ENCODE measurements at places on chromosomes 5 and 9. TPM values are rescaled to one million over a fixed set of nuclear protein-coding genes. Genes with fewer than 3 reads are reported as not detected.
A peak's percentile ranks its signal among the peaks of the same experiment; 100 is the strongest.

DNA sequence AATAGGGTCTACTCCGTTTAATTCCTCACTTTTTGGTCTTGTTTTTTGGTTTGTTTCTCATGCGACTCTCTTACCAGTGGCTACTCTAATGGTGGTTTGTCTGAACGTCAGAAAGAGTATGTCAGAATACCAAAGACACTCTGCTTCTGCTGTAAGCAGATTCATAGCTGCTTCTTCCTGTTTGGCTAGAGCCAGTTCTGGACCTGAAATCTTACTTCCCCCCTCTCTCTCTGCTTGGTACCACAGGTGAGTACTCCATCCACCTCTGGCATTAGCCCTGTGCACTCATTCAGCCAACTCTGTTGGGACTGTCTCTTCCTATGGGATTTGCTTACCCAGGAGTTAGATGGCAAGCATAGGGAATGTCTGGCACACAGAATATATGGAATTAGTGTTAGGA is 6.6 kb downstream of the ZCCHC7 start:
- DNase-seq, result no peak
- peaks cover 4% of the 10 kb centered on the region for H3K4me1 ChIP-seq
- no peak overlapping the region for H3K4me3 ChIP-seq

DNA sequence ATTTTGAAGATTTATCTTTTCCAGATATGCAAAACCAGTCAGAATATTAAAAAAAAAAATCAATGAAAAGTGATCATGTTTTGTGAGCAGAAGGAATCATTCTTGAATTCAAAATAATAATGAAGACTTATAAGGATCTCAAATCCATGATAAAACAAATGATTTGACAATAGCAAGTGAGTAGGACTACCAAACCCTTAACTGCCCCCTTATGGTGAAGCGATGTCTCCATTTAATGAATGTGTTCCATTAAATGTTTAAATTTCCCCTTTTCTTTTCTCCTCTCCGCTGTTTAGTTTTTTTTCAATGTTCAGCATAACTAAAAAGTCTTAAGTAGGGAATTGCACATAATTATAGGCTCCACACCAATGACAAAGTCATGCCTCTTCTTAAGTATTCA is 12.2 kb upstream of the MARCHF3 start:
- H3K4me3 ChIP-seq, result no peak overlapping the region
- DNase-seq, result no peak
- H3K27me3 ChIP-seq, result peaks cover 2% of the 10 kb centered on the region
- no peak overlapping the region for H3K27ac ChIP-seq
- no peaks in the 10 kb centered on the region for H3K36me3 ChIP-seq

DNA sequence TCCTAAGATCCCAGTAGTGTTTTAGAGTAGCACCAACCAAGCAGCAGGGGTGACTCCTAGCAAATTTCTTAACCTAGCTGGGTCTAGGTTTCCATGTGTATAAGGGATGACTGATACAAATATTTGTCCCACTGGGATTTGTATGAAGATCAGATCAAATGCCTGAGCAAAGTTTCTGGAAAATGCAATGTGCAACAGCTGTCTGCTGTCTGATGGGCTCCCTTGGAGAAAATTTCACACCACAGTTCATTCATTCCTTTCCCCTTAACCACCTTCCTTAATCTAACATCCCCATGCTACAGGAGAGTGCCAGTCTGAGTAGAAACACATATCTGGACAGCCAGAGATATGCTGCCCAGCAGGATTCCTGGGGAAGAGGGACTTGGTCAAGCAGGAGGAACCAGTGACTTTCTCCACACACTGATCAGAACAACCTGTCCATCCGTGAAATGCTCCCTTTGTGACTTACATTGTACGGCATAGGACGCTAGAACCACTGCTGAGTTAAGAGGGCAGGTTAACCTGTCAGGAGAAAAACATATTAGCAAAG is 53.3 kb downstream of the PTPN3 start:
- H3K27me3 ChIP-seq, result peaks cover 5% of the 10 kb centered on the region
- H3K4me3 ChIP-seq, result no peak overlapping the region
- H3K27ac ChIP-seq, result no peak overlapping the region
- no peak for DNase-seq
- no peaks in the 10 kb centered on the region for H3K36me3 ChIP-seq

GRCh38 chr9:34400686-34401602 is 24.2 kb upstream of the MYORG start:
- H3K4me1 ChIP-seq, result peaks cover 9% of the 10 kb centered on the region
- peaks cover 37% of the 10 kb centered on the region for H3K36me3 ChIP-seq
- no peak overlapping the region for H3K27ac ChIP-seq
- DNase-seq, result no peak
- peaks cover 3% of the 10 kb centered on the region for H3K27me3 ChIP-seq

DNA sequence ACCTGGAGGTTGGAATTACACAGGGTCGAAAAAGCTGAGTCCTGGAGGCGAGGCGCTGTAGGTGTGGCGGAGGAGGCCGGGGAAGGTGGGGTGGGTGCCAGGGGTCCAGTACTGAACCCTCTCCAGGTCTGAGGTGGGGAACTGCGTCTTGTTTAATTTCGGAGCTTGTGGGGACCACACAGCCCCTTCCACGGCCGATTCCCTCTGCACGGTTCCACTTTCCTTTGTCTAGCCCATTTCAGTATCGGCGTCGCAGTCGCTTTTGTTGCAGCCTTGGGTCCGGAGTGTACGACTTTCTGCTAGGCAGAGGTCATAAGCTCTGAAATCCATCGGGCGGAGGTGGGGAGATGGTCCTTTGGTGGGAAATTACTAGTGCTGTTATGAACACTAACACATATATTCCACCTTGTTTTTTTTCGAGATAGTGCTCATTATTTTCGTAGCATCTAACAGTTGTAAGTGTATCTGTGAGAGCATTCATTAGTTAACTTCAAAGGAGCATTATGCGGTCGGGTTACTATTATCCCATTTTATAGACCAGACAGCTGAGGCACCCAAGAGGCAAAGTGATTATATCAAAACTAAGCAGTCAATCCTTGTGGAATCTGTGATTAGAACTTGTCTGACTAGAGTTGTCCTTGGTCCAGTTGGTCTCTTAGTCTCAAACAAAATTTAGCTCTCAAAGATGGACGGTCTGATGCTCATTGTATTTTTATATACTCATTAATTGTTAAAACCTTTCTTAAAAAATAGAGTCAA is 737 bp downstream of the RNF180 start:
- no peaks in the 10 kb centered on the region for H3K36me3 ChIP-seq
- peak; percentile 21 for DNase-seq
- H3K27ac ChIP-seq, result peak overlapping the region; percentile 11
- H3K27me3 ChIP-seq, result peaks cover 6% of the 10 kb centered on the region
- H3K4me1 ChIP-seq, result peaks cover 9% of the 10 kb centered on the region

GRCh38 chr9:16469184-16469583 is 401.3 kb downstream of the BNC2 start:
- H3K4me1 ChIP-seq, result no peaks in the 10 kb centered on the region
- H3K4me3 ChIP-seq, result no peak overlapping the region
- peaks cover 13% of the 10 kb centered on the region for H3K36me3 ChIP-seq
- no peak overlapping the region for H3K27ac ChIP-seq

DNA sequence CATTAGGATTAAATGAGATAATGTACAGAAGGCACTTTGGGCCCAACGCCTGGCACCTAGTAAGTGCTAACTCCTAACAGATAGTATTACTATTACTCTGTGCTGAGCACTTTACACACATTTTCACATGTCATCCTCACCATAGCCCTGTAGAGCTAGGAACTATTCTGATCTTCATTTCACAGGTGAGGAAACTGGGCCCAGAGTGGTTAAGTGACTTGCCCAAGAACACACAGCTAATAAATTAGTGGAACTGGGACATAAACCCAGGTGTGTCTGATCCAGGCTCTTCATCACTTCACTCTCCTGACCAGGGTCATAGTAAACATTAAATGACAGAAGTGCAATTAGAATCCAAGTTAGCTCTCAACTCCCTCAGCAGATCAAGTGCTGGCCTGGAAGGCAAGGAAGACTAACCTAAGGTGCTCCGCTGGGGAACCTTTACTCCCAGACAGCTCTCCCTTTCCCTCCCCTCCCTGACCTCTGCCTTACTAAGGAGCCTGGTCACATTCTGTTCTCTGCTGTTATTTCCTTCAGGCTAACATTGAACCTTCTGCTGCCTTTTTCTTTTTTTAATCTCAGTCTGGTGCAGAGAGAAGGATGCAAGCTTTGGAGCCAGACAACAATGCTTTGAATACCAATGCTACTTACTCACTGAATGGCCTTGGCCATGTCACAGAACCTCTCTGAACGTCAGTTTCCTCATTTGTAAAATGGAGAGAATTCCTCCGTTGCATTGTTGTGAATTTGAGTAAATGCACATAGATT is 4.1 kb upstream of the ADRA1B start:
- peaks cover 17% of the 10 kb centered on the region for H3K27me3 ChIP-seq
- DNase-seq, result no peak
- H3K36me3 ChIP-seq, result no peaks in the 10 kb centered on the region
- no peak overlapping the region for H3K27ac ChIP-seq
- no peak overlapping the region for H3K4me3 ChIP-seq
- peaks cover 17% of the 10 kb centered on the region for H3K4me1 ChIP-seq

DNA sequence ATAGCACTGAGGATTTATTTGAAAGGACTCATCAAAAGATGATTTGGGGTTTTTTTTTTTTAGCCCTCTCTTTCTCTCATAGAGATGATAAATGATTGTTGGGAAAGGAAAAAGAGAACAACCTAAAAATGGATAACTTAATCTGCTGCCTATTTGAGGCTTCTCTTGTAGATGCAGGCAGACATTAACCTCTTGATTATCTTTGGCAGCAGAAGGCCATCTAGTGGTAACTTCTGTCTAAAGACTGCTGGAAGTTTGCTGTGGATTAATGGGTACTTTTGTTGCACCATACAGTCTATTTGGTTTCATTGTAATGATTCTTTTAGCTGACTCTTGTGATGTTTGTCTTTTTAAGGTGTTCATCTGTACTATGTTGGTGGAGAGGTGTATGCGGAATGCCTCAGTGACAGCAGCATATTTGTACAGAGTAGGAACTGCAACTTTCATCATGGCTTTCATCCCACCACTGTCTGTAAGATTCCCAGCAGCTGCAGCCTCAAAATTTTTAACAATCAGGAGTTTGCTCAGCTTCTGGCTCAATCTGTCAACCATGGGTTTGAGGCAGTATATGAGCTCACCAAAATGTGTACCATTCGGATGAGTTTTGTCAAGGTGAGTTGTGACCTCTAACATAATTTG is 18.8 kb downstream of the SMIM32 start:
- H3K27me3 ChIP-seq, result no peaks in the 10 kb centered on the region
- peaks cover 4% of the 10 kb centered on the region for H3K4me1 ChIP-seq
- no peak overlapping the region for H3K27ac ChIP-seq
- no peak for DNase-seq
- H3K36me3 ChIP-seq, result peaks cover 3% of the 10 kb centered on the region

Gene RMRP
- total RNA-seq, result 32,961 TPM

Gene PPIC
- total RNA-seq, result 25.6 TPM

GRCh38 chr5:124996023-124996763 is 249.8 kb upstream of the ZNF608 start:
- no peak overlapping the region for H3K4me3 ChIP-seq
- no peak for DNase-seq
- peaks cover 10% of the 10 kb centered on the region for H3K4me1 ChIP-seq
- H3K27me3 ChIP-seq, result no peaks in the 10 kb centered on the region
- no peaks in the 10 kb centered on the region for H3K36me3 ChIP-seq
- no peak overlapping the region for H3K27ac ChIP-seq

- H3K27ac ChIP-seq, result no peak overlapping the region
- no peaks in the 10 kb centered on the region for H3K27me3 ChIP-seq
- no peaks in the 10 kb centered on the region for H3K36me3 ChIP-seq
- no peak for DNase-seq
Observed at GRCh38 chr5:148966348-148966747, 96.5 kb downstream of the SH3TC2 start.

Gene PPP3R2
- 2.2 TPM for total RNA-seq

Gene GPR150
- not detected for total RNA-seq

DNA sequence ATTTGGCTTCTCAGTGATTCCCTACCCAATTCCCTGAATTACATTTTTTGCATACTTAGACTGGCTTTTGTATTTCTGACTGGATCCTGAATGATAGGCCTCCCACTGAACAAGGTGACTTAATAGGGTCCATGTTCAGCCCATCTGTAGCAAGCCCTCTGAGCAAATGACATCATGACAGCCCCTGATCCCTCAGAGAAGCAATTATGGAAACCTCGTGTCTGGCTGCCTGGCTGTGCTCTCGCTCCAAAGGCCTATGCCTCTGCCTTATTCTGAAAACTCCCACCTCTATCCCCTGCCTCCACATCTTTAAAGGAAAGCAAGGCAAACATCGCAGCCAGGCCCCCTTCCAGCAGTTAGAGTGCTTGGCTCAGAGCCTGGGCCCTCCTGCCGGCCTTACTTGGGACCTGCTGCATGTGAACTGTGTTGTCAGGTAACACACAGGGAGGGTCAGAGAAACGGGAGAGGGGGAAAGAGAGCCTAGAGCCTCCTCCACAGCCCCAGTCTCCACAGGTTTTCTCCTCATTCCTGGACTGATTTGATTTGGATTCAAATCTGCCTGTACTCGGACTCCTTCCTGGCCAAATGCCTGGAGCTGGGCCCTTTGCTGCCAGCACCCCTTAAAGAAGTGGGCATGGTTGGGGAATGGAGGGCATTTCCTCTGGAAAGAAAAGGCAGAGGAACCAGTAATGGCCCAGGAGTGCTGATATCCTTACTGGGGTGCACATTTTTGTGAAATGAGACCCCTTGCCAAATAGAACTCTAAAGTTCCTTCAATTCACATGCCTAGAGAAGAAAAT is 3.8 kb downstream of the DCANP1 start:
- H3K4me1 ChIP-seq, result peaks cover 15% of the 10 kb centered on the region
- no peaks in the 10 kb centered on the region for H3K36me3 ChIP-seq
- H3K27ac ChIP-seq, result no peak overlapping the region
- no peak for DNase-seq
- H3K4me3 ChIP-seq, result no peak overlapping the region

Gene KIAA0825
- 2.0 TPM for total RNA-seq

DNA sequence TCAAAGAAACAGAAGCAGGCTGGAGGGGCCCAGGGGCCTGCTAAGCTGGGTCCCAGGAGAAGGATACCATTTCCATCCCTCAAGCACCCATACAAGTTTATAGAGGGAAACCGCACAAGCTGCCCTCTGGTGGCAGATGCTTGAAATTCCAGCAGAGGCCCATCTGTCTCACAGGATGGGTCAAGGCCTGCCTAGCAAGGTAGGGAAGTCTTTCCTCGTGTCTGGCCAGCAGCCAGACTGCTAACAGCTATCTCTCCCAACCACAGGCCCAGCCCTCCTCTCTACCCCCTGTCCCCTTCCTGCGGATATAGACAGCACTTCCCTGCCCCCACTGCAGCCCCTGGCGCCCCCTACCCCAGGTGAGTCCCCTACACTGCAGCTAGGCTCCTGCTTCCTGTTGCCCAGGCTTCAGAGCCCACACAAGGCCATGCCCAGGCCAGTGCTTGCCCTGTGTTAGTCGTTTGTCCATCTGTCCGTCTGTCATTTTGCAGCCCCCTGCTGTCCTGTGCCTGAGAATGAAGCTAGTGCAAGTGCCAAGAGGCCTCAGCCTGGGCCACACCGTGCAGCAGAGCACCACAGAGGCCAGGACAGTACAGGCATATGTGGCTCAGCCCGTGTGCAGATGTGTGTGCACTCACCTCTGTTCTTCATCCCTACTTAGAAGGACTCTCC is 26.2 kb downstream of the TCF7 start:
- peak overlapping the region; percentile 72 for H3K27ac ChIP-seq
- no peak overlapping the region for H3K4me3 ChIP-seq
- H3K36me3 ChIP-seq, result peaks cover 17% of the 10 kb centered on the region
- peaks cover 15% of the 10 kb centered on the region for H3K27me3 ChIP-seq
- DNase-seq, result peak; percentile 76

Gene NR6A1
- 63.8 TPM for total RNA-seq
